Activated CD4-positive, alpha-beta T cell treated with anti-CD3 and anti-CD28 coated beads for 4 hours (primary cell): ENCODE measurements at places on chromosomes 2 and 18.

DNA sequence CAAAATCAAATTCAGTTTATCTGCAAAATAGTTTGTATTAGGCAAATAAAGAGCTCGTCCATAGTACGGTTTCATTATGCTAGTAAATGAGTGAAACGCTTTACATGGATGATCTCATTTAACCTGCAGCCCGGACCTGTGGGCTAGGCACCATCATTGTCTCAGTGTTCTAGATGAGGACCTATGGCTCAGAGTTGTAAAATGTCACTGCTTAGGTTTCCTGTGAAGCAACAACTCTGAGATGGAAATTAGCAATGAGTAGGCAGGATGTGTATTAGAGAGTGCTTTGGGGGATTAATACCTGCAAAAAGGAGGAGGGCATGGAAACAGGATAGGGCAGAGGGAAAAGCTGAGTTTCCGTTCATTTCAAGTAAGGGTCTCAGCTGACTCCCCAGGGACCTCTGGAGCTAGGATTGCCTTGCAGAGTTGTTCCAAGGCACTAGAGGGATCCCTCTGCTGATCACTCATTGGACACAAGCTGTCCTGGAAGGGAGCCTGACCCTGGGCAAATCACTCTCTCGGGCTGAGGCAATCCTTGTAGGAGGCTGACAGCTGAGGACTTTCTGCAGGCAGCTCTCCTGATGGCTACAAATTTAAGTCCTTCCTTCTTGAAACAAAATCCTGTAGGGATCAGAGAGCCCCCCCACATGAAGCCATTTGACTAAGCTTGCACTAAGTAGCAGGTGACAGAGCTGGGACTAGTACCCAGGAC is 58.8 kb upstream of the SIX2 start:
- no peak for DNase-seq

GRCh38 chr18:37548679-37549289 is 16.8 kb downstream of the CELF4 start:
- no peak for DNase-seq

DNA sequence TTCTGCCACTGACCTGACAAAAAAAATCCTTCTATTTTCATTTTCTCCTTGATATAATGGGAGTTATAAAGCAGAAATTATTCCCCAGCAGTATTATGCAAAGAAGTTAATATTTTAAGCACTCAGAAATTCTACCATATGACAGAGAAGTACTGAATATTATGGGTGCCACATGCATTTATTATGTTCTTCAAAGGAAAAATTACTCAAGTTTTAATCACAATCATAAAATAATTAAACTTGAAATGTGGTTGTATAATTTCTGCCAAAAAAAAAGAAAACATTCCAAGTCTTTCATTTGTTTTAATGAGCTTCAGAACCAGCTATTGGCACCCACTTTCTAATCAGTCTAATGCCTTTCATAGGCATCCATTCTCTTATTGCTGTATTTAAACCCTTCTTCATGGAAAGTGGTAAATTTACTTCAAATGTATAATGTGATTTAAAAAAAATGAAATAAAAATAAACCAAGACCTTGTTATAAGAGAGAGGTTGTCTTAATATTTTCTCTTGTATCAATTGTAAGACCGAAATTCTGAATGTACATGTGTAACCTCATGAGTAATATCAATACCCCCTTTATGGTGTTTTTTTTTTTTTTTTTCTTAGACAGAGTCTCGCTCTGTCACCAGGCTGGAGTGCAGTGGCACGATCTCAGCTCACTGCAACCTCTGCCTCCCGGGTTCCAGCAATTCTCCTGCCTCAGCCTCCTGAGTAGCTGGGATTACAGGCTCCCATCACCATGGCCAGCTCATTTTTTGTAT is 302.3 kb downstream of the IRS1 start:
- DNase-seq = no peak

- no peak for DNase-seq
Measured at GRCh38 chr2:169039702-169040101, 8.6 kb upstream of the ABCB11 start.

- DNase-seq = peak; percentile 66
Measured at GRCh38 chr18:75070625-75071483, 138.1 kb downstream of the PTGR3 start.

- no peak for DNase-seq
Measured at GRCh38 chr18:32698153-32698552, 74.7 kb downstream of the KLHL14 start.

DNA sequence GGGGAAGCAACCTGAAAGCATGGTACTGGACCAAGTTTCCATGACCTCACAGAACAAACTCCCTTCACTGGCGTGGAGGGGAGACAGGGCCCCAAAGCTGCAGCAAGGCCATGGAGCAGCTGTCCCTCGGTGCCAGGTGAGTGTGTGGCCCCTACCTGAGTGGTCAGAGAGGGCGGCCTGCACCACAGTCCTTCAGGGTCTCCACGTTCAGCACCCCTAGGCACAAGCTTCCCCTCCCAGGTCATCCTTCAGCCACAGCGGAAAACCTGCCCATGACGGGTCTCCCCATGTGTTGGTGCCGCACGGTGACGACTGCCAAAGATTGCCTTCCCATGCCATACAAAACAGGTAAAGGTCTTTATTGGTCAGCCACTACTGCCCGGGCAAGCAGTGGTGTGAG is 201.6 kb downstream of the MGAT5 start:
- no peak for DNase-seq

- no peak for DNase-seq
Measured at GRCh38 chr18:57352761-57353136, 392 bp downstream of the ST8SIA3 start.

GRCh38 chr2:166802475-166802874 is 85.8 kb upstream of the XIRP2 start:
- DNase-seq = no peak

- DNase-seq = no peak
Measured at GRCh38 chr18:39031647-39032046, 1466.0 kb upstream of the CELF4 start.

GRCh38 chr2:96156926-96157648 is 11.8 kb upstream of the DUSP2 start:
- DNase-seq = no peak

DNA sequence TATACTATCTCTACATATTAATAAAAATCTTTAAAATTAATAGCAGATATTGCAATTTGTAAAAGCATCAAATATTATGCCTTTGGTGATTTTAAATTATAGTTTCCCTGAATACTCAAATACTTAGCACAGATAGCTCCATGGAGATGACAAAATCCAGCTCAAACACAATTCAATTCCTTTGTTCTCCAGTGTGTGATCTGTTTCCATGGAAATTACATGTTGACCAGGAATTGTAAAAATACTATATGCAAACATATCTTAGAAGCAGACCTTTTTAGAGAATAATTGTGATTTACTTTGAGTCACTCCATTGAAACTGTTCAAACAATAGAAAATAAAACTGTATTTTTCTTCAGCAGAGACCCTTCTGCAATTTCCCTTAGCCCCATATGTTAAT is 68.3 kb downstream of the FAM161A start:
- no peak for DNase-seq

DNA sequence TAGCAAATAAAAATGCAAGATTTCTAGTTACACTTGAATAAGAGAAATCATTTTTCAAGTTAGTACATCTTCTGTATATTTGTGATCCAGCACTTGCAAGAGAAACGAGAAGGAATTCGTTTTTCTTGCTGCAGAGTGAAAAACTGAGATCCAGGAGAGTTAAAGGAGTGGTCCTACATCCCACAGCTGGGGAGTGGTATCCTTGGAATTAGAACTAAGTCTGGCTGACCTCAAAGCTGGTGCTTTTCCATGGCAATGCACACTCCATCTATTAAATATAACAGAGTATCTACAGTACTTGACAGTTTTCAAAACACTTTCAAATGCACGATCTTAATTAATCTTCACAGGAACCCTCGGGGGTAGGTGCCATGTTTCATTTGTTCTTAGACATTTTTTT is 46.8 kb downstream of the TRIB2 start:
- DNase-seq = no peak

- DNase-seq = no peak
Measured at GRCh38 chr2:232539298-232540231, at the start of gene CHRNG. TSS of gene CHRNG (plus strand) at chr2:232539692. CDS start at chr2:232539748, 56 bp downstream.

DNA sequence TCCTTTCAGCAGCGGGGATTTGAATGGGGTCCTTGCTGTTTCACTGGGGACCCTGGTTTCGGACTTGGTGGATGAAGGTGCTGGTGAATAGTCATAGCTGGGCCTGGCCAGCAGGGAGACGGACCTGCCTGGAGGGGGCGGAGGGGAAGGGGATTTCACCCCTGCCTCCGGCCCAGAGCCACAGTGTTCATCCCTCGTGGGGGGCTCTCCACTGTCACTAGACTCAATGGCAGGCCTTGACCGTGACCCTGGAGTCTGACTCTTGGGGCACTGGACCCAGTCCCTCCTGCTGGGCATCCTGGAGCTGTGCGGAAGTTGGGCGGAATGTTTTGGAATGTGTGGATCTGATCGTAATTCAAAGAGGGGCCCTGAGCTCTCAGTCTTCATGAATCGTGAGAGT is 113.9 kb upstream of the LYPD1 start:
- DNase-seq = no peak

- no peak for DNase-seq
Measured at GRCh38 chr2:184215745-184216144, 382.6 kb upstream of the ZNF804A start.

GRCh38 chr2:206488623-206489022 is 45.3 kb downstream of the ADAM23 start:
- DNase-seq = no peak

DNA sequence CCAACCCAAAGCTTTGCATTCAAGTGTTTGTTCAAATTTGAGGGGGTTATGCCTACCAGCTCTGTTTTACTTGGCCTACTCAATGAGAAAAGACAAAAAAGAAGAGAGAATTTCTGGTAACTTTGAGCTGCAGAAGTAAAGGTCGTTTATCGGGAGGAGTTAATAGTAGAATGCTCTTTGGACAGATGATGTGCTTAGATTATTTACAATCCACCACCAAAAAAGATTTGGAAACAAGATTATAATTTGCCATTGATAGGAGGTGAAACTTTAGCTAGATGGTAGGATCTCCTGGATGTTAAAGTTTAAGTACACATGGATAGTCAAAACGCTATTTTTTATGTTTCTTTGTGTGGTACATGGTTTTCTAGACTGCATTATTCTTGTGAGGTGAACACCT is 24.9 kb upstream of the CPS1 start:
- no peak for DNase-seq

- DNase-seq = no peak
Measured at GRCh38 chr18:76412818-76413565, 82.0 kb downstream of the ZNF516 start.

DNA sequence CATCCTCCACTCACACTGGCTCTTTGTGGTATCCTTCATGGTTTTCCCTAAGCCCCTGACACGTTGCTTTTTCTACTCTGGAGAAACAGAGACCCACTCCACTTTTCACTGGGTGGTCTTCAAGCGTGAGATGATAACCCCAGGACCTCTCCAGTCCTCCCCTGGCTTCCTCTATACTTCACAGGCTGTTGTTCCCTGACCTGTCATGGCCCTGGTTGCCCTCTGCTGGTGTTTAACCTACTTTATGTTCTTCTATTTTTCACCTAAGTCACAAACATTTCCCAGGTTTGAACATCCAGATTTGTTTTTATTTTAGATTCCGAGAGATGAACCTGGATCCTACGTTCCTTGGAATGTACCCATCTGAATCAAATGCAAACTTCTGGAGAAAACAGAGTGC is 84.5 kb downstream of the AOX1 start:
- DNase-seq = no peak

GRCh38 chr2:134738141-134738870 is 19.5 kb upstream of the TMEM163 start:
- no peak for DNase-seq

- DNase-seq = no peak
Measured at GRCh38 chr2:70357684-70358071, 55.8 kb upstream of the FAM136A start.

GRCh38 chr2:202494300-202495229 is 118.4 kb downstream of the BMPR2 start:
- DNase-seq = no peak

GRCh38 chr2:128664499-128664971 is 345.9 kb upstream of the HS6ST1 start:
- DNase-seq = no peak

- DNase-seq = no peak
Measured at GRCh38 chr2:25517701-25518100, 155.7 kb downstream of the DTNB start.

GRCh38 chr2:199991691-199992090 is 36.3 kb downstream of the MAIP1 start:
- no peak for DNase-seq

DNA sequence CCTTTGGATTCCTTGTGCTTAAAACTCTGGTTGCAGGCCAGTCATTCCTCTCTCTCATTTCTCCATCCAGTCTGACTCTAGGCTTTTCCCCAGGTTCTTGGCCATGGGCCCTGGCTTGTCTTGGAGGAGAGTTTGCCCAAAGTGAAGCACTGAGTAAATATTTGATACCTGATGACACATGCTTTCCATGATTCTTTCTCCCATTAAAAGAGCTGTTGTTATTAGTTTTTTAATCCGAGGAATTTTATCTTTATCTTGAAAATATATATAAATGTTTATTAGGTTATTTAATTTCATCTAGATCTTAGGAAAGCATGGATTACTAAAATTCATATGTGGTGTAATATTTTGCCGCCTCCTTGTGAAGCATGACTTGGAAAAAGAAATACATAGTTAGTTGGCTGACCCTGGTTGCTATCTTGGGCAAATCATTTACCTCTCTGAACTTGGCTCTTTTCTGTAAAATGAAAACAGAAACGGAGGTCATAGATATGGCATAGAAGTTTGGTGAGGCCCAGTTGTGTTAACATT is 650.1 kb downstream of the SLC4A3 start:
- no peak for DNase-seq

DNA sequence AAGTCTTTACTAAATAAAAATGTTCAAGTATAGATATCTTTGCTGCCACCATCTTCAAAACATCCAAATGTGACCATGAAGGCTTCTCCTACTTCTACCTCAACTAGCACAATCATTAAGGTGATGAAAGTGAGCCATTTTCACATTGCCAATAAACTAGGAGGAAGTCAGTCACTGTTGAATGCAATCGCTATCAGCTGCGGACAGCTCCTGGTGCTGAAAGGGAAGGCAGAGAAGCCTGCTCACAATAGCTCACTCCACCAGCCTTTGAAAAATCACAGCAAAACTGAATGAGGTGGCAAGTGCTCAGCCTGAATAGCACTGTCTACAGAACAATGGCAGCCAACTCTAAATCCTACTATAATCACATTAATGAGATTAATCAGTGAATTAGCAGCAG is 2.2 kb downstream of the MYT1L start:
- DNase-seq = no peak

DNA sequence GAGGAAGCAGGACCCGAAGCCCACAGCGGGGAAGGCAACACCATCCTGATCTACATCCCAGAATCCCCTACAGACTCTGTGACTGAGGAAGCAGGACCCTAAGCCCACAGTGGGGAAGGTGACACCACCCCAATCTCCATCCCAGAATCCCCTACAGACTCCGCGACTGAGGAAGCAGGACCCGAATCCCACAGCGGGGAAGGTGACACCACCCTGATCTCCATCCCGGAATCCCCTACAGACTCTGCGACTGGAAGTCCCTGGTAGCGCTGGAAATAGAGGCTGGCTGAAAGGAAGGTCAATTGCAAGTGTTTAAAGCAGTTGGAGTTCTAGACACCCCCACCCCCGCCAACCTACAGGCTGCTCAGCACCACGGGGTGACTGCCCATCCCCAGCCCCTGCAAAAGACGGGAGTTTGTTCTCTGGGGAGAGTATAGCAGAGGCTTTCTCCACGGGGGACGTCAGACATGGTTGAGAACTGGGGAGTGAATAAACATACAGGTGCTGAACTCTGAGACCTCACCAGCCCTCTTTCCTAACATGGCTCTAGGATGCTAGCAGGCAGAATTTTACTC is 21.0 kb downstream of the CIB4 start:
- no peak for DNase-seq
